ENCODE measurements at places on chromosomes 6 and 20.

- no peak for DNase-seq
These were observed 374.1 kb downstream of the CD109 start for GRCh38 chr6:74070091-74070490.

DNA sequence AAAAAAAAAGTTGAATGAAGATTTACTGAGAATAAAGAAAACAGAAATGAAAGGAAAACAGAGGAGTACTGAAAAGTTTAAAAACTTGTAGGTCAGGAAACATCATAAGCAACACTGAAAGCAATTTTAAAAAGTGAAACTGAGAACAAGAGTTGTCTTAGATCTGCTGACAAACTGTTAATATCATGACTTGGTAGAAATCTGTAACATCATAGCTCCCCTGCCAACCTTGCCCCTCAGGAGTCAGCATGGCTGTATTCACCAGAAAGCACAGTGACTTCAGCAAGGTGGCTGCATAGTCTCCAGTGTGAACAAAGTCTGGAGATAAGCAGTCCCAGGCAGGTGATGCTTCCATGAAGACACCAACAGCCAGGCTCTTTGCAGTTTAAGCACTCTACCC lies 5.3 kb downstream of the NAA20 start:
- no peak for DNase-seq

GRCh38 chr20:24437196-24438082 lies 32.0 kb upstream of the SYNDIG1 start:
- no peak for DNase-seq

DNA sequence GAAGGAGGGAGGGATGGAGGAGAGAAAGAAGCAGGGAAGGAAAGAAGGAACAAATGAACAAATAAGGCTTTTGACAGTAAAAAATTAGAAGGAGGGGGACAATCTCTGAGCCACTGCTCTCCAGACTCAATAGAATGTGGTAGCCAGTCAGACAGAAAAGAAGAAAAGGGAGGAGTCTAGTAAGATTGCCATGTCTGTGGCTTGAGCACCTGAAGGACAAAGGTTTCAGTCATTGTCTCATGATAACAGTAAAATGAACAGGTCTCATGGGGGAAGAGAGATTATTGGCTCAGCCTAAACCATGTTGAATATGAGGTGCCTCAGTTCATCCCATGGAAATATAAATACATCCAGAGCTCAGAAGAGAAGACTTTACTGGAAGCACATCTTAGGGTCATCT lies 14.0 kb upstream of the LOC128125822 start:
- DNase-seq = no peak

GRCh38 chr6:24149296-24149695 lies 23.3 kb downstream of the NRSN1 start:
- DNase-seq = no peak

- no peak for DNase-seq
These were observed 7.7 kb upstream of the VSX1 start for GRCh38 chr20:25089662-25090061.

DNA sequence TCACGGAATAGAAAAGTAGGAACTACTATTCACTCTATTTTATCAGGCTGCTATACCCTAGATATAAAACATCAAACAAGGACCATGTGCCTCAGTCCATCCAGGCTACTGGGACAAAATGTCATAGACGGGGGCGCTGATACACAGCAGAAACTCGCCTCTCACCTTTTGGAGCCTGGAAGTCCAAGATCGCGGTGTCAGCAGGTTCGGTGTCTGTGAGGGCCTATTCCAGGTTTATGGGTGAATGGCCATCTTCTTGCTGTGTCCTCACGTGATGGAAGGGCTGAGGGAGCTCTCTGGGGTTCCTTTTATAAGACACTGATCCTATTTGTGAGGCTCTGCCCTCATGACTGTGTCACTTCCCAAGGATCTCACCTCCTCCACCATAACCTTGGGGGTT lies 89.5 kb downstream of the DLL1 start:
- no peak for DNase-seq

- DNase-seq = no peak
These were observed 9.0 kb upstream of the KCNQ2 start for GRCh38 chr20:63481503-63481902.

DNA sequence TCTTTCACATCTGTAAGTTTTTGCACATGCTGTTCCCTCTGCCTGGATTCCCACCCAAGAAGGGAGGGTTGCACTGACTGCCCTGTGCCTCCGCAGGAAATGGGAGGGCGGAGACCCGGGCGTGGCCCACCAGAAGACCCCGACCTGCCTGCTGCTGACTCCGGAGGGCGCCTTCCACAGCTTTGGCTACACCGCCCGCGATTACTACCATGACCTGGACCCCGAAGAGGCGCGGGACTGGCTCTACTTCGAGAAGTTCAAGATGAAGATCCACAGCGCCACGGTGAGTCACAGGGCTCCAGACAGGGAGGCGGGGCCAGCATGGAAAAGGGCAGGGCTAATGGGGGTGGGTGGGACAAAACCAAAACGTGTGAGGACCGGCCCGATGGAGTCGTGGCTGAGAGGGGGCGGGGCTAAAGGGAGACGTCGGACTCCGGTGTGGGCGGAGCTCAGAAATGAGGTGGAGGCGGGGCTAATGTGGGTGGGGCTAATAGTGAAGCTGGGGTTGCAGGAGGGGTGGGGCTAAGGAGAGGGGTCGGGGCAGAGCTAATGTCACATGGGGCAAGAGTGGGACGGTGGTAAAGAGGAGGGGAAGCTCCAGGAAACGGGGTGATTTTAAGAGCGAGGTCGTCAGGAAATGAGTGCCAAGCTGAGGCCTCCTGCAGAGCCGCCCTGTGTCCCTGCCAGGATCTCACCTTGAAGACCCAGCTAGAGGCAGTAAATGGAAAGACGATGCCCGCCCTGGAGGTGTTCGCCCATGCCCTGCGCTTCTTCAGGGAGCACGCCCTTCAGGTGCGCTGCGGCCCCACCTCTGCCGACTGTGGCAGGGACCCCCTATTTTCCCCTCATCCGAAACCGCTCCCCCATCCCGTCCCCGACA lies 12.6 kb downstream of the HSPA12B start:
- DNase-seq = peak; percentile 52

DNA sequence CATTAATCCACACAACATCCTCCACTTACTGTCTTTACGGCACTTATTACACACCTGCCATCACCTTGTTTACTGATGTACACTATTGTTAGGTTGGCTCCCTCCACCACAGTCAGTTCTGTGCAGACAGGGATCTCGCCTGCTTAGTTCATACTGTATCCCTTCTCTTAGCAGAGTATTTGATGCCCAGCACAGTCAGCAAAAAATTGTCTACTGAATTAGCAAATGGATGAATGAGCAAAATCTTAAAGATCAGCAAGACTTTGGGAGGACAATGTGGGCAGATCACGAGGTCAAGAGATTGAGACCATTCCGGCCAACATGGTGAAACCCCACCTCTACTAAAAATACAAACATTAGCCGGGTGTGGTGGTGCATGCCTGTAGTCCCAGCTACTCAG lies 109.8 kb upstream of the ATXN1 start:
- no peak for DNase-seq

GRCh38 chr6:75244063-75244584 lies 523 bp upstream of the COX7A2 start:
- no peak for DNase-seq

DNA sequence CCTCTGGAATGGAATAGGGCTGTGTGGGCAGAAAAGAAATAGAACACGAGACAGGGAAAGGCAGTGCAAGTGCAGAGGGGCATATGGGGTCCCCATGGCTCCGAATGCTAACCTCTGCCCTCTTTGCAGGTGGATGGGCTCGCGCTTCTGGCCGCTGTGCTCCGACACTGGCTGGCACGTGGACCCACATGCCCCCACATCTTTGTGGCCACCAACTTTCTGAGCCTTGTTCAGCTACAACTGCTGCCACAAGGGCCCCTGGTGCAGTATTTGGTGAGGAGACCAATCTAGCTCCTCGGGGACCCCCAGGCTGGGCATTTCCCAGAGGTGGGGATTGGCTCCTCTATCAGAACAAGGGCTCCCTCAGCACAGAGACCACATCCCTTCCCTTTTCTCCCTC lies 1.1 kb upstream of the SAPCD1 start:
- DNase-seq = no peak

GRCh38 chr20:23656372-23656771 lies 18.6 kb upstream of the CST3 start:
- DNase-seq = no peak

- DNase-seq = no peak
These were observed 21.9 kb downstream of the ATXN1 start for GRCh38 chr6:16739329-16739801.

- DNase-seq = peak; percentile 90
These were observed 19.2 kb downstream of the MRPS18A start for GRCh38 chr6:43668151-43669028.

DNA sequence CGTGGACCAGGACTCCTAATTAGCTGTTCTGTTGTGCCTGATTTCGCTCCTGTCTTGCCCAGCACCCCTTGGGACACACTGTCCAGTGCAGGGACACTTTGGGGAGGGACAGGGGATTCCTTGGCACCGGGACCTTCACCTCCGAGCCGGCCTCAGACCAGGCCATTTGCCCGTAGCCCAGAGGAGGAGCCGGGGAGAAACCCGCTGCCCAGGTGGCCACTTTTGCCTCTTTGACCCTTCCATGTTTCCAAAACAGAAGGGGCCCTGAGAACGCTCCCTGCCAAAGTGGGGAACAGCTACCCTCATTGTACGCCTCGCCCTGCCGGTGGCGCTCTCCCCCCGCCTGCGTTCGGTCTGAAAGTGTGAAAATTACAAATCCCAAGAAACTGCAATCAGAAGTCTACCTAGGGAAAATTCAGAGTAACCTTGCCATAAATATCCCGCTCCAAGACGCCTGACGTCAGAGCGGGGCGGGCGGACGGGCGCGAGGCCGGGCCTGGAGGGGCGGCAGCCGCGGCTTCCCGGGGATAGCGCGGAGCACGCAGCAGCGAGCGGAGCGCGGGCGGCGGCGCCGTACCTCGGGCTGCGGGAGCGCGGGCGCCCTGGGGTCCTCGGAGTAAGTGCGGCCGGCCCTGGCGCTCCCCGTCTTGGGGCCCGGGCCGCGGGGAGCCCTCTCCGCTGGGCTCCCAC lies at the start of gene DAAM2:
DAAM2 (plus strand) TSS at position 527 of the 690 bp plus-strand sequence. CDS start 63,927 bp downstream, outside the sequence.
- peak; percentile 52 for DNase-seq

DNA sequence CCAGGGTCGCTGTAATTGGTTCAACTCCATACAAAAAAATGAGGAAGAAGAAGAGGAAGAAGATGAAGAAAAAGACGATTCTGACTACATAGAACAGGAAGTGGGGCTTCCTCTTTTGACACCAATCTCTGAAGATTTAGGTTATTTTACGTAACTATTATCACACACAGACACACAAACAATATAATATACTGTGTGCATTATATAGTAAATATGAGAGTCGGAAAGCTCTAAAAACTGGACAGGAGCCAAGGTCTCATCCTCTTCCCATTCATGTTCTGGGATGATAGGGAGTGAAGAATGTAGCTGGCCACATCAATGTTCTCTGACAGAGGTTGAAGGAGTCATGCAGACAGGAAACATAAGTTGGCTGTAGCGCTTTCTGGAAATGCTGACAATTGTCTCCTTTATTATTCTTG lies 13.3 kb downstream of the RSPH4A start:
- DNase-seq = no peak

DNA sequence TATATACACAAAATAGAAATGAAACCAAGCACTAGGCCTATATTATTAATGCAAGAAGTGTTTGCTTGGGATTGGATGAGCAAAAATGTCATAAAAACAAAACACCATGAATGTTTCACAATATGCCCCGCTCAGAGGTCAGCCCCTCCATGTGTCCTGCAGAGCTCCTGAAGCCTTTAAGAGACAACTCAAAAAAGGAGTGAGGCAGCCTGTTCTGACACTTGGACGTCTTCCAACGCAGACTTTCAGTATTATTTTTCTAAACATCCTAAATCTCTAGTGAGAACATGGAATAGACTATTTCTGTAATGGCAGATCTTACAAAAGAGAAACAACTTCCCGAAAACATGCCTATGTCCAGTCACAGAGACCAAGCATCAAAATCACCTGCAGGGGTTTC lies 322.6 kb downstream of the PRKN start:
- DNase-seq = no peak

GRCh38 chr6:21937466-21937865 lies 343.9 kb downstream of the SOX4 start:
- DNase-seq = no peak

GRCh38 chr6:114998492-114998891 lies 655.7 kb upstream of the HS3ST5 start:
- DNase-seq = no peak

- no peak for DNase-seq
These were observed 77.5 kb upstream of the SIRPA start for GRCh38 chr20:1817577-1818211.
